ENCODE measurements at places on chromosomes 11 and 22.

DNA sequence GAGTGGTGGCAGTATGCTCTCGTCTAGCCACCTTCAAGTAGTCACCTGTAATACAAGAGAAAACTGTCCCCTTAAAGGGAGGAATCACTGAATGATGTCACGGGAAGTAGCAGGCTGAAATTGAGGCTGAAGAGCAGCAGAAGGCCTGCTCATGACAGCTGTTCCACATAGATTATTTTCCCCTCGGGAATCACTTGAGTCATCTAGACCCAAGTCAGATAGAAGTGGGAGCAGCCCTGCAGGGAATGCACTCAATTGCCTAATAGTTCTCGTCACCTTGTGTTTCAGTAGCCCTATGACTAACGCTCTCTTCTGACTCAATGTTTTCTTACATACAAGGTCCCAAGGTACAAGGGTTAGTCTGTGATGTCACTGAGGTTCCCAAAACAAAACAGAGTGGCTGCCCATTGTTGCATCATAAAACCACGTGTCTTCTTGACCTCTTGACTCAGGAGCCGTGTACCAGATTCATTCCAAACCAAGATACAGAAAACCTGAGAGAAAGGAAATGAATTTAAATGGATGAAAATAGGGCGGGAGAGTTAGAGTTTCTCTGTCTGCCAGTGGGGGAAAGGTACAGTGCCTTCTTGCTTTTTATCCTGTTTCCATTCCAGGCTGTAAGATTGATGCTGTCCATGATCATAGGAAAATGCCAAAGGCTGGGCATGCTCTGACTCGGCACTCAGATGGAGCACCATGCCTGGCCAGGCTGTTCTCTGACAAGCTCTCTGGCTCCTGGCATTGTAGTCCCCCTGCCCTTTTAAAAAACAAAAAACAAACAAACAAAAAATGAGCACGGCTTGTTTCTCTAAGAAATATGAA, 21.6 kb upstream of the C11orf96 start:
- no peak overlapping the region for H3K4me3 ChIP-seq
- H3K36me3 ChIP-seq = peaks cover 43% of the 10 kb centered on the region
- H3K4me1 ChIP-seq = no peaks in the 10 kb centered on the region
- no peak for DNase-seq
- no peaks in the 10 kb centered on the region for H3K27me3 ChIP-seq

DNA sequence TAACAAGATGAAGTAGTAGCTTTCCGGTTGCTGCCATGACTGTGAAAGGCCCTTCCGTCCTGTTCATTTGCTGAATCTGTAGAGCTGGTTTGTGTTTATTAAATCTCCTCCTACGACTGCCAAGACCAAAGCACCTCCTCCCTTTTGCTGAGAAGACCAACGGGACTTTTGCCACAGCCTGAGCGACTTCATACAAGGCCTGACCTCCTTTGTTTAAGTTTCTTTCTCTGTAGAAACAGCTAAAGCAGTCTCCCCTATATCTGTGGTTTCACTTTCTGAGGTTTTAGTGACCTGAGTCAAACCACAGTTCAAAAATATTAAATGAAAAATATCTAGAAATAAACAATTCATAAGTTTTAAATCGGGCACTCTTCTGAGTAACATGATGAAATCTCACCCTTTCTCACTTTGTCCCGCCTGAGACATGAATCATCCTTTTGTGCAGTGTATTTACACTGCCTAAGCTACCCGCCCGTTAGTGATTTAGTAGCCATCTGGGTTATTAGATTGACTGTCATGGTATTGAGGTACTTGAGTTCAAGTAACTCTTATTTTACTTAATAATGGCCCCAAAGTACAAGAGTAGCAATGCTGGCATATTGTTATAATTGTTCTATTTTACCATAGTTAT, 119.1 kb upstream of the LRRC4C start:
- no peaks in the 10 kb centered on the region for H3K27me3 ChIP-seq
- no peak overlapping the region for H3K27ac ChIP-seq
- no peak overlapping the region for H3K4me3 ChIP-seq
- no peaks in the 10 kb centered on the region for H3K36me3 ChIP-seq
- no peaks in the 10 kb centered on the region for H3K4me1 ChIP-seq

- H3K27ac ChIP-seq = no peak overlapping the region
- H3K36me3 ChIP-seq = no peaks in the 10 kb centered on the region
- no peak for DNase-seq
- no peak overlapping the region for H3K4me3 ChIP-seq
Observed at GRCh38 chr22:45429981-45430775, 16.7 kb downstream of the RIBC2 start.

DNA sequence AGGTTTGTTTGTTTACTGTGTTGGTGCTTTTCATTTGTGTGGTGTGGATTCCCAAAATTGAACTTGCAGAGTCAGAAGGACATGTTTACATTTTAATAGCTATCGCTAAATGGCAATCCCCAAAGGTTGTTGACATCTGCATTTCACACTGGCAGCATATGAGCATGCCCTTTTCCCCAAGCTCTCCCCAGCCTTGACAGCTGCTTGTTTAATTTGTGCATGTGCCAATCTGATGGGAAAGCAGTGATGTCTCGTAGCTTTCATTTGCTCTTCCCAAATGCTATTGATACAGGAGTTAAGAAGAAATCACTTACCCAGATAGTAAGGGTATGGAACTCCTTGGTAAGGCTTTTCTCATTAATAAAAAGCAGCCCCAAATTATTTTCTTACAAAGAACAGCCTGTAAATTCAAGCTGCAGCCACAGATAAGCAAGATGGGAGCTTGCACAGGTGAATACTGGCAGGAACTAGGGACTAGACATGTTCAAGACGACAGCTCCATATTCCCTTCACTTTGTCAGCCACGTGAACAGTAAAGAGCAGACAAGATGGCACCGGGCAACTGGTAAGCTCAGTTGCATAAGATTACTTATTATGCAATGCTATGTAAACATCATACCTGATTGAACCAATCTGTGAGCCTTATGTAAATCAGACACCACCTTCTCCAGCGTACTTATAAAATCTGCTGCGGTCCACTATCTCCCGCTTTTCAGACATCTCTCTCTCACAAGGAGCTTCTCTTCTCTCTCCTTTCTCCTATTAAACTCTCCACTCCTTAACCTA, 87.4 kb downstream of the IGLL5 start:
- no peaks in the 10 kb centered on the region for H3K36me3 ChIP-seq
- H3K27me3 ChIP-seq = no peaks in the 10 kb centered on the region
- H3K27ac ChIP-seq = no peak overlapping the region
- no peak overlapping the region for H3K4me3 ChIP-seq

- H3K27ac ChIP-seq = no peak overlapping the region
- DNase-seq = no peak
- no peaks in the 10 kb centered on the region for H3K36me3 ChIP-seq
- no peak overlapping the region for H3K4me3 ChIP-seq
Observed at GRCh38 chr11:13009921-13010748, 1.0 kb downstream of the RASSF10 start.

DNA sequence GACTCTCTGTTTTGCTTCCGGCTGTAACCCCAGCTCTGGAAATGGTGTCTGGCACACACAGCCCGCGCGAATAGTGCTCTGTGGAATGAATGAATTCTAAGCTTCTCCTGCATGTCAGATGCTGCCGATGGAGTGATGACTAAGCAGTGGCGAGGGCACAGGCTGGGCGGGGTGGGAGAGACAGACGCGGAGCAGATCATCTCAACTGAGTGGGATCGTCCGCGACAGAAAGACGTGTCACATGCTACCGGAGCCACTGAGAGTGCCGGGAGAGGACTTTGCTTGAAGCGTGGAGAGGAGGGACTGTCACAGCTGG, 334.5 kb downstream of the CTTN start:
- H3K27ac ChIP-seq = no peak overlapping the region
- H3K4me3 ChIP-seq = no peak overlapping the region
- no peaks in the 10 kb centered on the region for H3K27me3 ChIP-seq
- no peaks in the 10 kb centered on the region for H3K36me3 ChIP-seq

DNA sequence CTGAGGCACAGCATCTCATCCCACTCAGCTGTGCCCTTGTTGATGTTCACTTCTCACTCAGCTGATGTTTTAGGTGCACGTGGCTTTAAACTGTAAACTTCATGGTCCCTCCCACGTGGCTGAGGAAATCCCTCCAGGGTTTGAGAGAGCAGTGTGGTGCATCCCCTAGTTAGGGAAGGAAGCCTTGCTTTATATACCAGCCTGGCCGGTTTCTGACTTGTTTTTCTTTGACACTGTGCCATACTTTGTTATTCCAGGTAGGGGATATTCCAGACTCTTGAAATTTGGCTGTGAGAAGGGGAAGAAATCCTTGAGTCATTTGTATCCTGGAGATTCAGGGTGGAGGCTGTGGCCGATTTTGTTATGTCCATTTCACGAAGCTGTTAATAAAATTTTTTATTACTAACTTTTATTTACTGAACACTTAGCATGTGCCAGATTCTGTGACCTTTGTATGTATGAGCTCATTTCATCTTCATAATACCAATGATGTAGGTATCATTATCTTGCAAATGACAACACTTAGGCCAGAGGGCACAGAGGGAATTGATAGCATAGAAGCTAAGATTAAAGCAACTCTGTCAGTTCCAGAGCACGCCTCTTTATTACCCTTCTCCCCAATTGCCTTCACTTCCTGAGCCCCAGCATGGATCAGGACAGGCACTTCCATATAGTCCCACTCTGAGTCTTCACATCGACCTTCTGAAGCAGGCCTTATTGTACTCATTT, 116.6 kb downstream of the NAV2 start:
- H3K4me1 ChIP-seq = no peaks in the 10 kb centered on the region
- DNase-seq = no peak
- no peak overlapping the region for H3K4me3 ChIP-seq
- no peaks in the 10 kb centered on the region for H3K27me3 ChIP-seq

GRCh38 chr11:8531312-8531711, 62.7 kb downstream of the STK33 start:
- H3K4me3 ChIP-seq = no peak overlapping the region
- no peaks in the 10 kb centered on the region for H3K4me1 ChIP-seq
- H3K27me3 ChIP-seq = no peaks in the 10 kb centered on the region
- no peaks in the 10 kb centered on the region for H3K36me3 ChIP-seq

GRCh38 chr11:30125456-30125855, 105.4 kb upstream of the FSHB start:
- H3K27me3 ChIP-seq = no peaks in the 10 kb centered on the region
- H3K27ac ChIP-seq = no peak overlapping the region
- H3K4me3 ChIP-seq = no peak overlapping the region
- H3K4me1 ChIP-seq = no peaks in the 10 kb centered on the region
- no peak for DNase-seq
- no peaks in the 10 kb centered on the region for H3K36me3 ChIP-seq

GRCh38 chr11:117833401-117833891, 8.9 kb upstream of the FXYD2 start:
- DNase-seq = no peak
- no peak overlapping the region for H3K27ac ChIP-seq
- H3K4me3 ChIP-seq = no peak overlapping the region
- H3K4me1 ChIP-seq = peaks cover 12% of the 10 kb centered on the region

GRCh38 chr22:45329530-45329936, 19.8 kb downstream of the FAM118A start:
- H3K4me1 ChIP-seq = no peaks in the 10 kb centered on the region
- no peak for DNase-seq
- H3K27ac ChIP-seq = no peak overlapping the region
- H3K36me3 ChIP-seq = peaks cover 65% of the 10 kb centered on the region

- no peak overlapping the region for H3K4me3 ChIP-seq
- no peak overlapping the region for H3K27ac ChIP-seq
- no peaks in the 10 kb centered on the region for H3K27me3 ChIP-seq
- H3K36me3 ChIP-seq = no peaks in the 10 kb centered on the region
- H3K4me1 ChIP-seq = no peaks in the 10 kb centered on the region
- no peak for DNase-seq
Observed at GRCh38 chr11:64124147-64124546, 41.8 kb downstream of the MACROD1 start.

GRCh38 chr11:79165908-79166307, 274.9 kb downstream of the TENM4 start:
- no peaks in the 10 kb centered on the region for H3K4me1 ChIP-seq
- no peak overlapping the region for H3K4me3 ChIP-seq
- H3K27ac ChIP-seq = no peak overlapping the region
- H3K27me3 ChIP-seq = no peaks in the 10 kb centered on the region
- DNase-seq = no peak
- no peaks in the 10 kb centered on the region for H3K36me3 ChIP-seq

DNA sequence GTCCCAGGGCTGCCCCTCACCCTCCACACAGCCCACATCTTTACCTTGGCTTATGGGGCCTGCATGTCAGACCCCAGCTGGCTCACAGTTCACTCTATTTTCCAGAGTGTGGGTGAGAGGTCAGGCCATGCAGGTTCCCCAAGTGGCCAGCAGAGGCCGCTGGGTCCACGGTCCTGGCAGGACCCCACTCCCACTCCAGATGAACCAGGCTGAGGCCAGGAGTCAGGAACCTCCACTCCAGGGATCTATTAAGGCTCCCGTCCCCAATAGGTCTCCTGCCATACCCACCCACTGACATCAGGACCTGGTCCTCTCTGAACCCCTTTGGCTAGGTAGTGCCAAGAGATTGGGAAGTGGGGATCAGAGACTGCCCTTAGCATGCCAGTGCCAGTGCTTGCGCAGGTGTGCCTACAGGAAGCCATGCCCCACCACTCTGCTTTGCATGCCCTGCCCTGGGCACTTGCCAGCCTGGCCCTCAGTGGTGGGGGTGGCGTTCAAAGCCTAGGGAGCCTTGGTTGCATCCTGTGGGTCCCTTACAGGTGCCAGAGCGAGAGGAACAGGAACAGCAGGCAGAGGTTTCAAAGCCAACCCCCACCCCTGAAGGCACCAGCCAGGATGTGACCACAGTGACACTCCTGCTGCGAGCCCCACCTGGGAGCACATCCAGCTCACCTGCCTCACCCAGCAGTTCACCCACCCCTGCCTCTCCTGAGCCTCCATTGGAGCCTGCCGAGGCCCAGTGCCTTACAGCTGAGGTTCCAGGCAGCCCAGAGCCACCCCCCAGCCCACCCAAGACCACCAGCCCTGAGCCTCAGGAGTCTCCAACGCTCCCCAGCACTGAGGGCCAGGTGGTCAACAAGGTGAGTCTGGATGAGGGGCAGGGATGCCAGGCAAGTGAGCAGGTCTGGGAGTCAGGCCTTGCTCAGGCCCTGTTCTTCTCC, 8.3 kb downstream of the SMTN start:
- no peak overlapping the region for H3K27ac ChIP-seq
- DNase-seq = no peak
- H3K27me3 ChIP-seq = no peaks in the 10 kb centered on the region
- no peaks in the 10 kb centered on the region for H3K36me3 ChIP-seq

DNA sequence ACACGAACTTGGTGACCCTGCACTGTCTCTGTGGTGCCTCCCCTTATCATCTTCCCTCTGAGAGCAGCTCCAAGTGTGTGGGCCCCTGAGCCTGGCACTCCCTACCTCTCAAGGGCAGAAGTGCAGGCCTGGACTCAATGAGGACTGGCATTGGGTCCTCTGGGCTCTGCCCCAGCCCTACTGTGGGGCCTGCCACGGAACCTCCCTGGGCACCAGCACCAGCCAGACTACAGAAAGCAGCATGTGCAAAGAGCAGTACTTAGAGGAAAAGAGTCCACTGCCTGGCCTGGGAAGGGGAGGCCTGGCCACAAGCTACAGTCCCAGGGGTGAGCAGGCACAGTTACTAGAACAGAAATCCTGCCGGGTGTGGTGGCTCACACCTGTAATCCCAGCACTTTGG, 222.5 kb downstream of the DSCAML1 start:
- no peak overlapping the region for H3K27ac ChIP-seq
- no peak for DNase-seq
- H3K27me3 ChIP-seq = no peaks in the 10 kb centered on the region
